Stimulated activated CD4-positive, alpha-beta T cell treated with anti-CD3 and anti-CD28 coated beads, Interleukin-2, amount 100 ng/mL, for 48 hours (primary cell): ENCODE measurements at places on chromosomes 6 and 20.

DNA sequence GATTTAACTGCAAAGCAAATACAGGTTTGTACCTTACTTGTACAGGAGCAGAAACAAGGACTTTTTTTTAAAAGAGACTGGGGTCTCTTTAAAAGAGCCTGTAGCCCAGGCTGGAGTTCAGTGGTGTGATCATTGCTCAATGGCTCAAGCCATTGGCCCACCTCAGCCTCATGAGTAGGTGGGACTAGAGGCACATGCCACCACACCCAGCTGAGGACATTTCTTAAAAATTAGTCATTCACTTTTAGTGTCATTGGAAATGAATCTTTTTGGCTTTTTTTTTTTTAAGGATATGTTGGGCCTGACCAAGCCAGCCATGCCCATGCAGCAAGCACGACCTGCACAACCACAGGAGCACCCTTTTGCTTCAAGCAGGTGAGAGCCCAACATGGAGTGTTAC lies 16.9 kb downstream of the SEC23B start:
- no peak for DNase-seq

- no peak for DNase-seq
These were observed 674.2 kb upstream of the FLRT3 start for GRCh38 chr20:15011631-15012030.

GRCh38 chr6:56550301-56550700 lies 92.4 kb downstream of the DST start:
- DNase-seq: no peak

GRCh38 chr6:133004304-133004884 lies 190.0 kb downstream of the RPS12 start:
- DNase-seq: no peak

DNA sequence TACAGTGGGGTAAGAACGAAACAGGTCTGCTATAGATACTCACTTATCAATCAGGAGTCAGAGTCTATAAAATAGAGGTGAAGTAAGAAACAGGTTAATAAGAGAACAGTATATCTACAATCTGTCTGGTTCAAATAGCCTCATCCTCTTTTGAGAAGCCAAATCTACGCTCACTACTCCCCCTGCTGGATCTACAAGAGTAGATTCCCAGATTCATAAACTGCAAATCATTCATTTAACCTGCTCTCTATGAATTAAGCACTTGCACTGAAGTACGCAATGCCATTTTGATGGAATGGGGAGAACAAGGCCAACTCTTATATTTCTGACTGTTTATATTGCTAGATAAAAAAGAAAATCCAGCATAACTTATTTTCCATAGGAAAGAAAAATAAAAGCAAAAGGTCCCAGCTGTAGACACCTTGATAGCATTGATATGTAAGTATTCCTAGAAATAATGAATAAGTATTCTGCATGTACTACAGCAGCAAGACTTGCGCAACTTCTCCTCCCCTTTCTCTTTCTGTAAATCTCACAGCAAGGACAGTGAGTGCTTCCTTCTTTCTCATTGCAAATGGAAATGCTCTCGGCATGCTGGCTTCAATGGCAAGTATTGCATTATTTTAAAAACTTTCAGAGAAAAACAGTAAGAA lies 92.3 kb downstream of the RFX6 start:
- peak; percentile 14 for DNase-seq

DNA sequence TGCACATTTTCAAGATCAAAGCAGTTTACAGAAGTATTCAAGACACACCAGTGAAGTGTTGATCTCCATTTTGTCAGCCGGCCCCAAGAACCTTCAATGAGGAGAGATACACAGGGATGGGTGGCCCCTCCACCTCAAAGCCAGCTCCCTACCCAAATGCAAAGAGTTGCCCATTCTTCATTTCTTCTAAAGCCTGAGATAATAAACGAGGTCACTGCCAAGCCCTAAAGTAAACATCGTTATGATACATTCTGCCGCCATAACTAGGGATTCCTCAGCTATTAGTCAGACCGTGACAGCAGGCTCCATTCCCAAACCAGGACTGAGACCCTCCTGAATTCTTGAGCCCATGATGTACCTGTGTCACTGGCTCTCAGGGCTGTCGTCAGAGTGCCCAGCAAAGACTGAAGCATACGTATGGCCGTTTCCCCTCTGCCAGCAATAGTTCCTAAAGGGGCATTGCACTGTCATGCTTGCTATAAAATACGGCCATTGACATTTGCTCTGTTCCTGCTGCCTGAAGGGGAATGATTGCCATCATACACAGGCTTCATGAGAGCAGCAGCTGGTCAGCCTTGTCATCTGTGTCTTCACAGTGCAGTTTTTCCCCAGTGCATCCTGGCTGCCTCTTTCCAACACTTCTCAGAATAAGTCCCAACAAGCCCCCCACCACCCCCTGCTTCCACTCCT lies 41.7 kb downstream of the ISM1 start:
- no peak for DNase-seq

- no peak for DNase-seq
These were observed at the start of gene VIP for GRCh38 chr6:152750694-152751093. TSS of gene VIP (plus strand) at chr6:152750797. CDS start at chr6:152752178, 1,381 bp downstream.

- DNase-seq: no peak
These were observed 19.1 kb downstream of the ME1 start for GRCh38 chr6:83411731-83412130.

DNA sequence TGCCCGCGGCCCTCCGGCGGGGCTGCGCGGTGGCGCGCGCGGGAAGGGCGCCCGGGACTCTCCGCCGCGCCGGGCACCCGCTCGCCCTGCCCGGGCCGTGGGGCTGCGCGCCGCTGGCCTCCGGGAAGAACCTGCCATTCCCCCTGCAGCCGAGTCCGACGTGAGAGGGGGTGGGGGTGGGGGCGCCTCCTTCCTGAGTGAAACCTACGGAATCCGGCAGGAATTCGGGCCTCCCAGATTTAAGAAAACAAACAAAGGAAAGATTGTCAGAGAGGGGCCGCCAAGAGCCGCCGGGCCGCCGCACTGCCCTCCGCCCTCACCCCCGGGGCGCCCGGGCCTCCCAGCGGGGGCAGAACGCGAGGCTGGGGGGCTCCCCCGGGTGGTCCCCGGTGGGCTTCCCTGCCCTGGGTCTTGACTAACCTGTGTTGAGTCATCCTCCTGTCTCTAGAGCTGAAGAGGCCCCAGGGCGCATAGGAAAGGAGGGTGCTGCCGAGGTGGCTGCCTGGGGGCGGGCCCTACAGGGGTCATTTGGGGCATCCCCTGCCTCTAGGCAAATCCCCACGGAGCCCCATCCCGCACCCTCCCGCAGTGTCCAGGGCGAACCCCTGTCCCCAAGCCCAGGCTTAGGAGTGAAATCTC lies 42.2 kb upstream of the FOXP4 start:
- no peak for DNase-seq
